ENCODE measurements at places on chromosomes 16 and 17.

DNA sequence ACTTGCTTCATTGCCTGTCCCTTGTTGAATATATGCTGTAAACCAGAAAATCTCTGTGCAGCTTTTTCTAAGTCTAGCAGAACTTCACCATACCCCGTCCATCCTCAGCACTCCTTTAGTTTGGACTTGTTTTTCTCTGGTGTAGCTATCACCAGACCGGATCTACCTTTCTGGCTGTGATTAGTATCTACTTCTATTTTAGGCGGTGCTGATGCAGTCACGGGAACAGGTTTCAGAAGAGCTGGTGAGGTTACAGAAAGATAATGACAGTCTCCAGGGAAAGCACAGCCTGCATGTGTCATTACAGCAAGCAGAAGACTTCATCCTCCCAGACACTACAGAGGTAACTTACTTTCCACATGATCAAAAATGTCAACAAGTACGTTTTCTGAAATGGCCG lies 46.4 kb downstream of the NUP88 start:
- DNase-seq, result no peak

DNA sequence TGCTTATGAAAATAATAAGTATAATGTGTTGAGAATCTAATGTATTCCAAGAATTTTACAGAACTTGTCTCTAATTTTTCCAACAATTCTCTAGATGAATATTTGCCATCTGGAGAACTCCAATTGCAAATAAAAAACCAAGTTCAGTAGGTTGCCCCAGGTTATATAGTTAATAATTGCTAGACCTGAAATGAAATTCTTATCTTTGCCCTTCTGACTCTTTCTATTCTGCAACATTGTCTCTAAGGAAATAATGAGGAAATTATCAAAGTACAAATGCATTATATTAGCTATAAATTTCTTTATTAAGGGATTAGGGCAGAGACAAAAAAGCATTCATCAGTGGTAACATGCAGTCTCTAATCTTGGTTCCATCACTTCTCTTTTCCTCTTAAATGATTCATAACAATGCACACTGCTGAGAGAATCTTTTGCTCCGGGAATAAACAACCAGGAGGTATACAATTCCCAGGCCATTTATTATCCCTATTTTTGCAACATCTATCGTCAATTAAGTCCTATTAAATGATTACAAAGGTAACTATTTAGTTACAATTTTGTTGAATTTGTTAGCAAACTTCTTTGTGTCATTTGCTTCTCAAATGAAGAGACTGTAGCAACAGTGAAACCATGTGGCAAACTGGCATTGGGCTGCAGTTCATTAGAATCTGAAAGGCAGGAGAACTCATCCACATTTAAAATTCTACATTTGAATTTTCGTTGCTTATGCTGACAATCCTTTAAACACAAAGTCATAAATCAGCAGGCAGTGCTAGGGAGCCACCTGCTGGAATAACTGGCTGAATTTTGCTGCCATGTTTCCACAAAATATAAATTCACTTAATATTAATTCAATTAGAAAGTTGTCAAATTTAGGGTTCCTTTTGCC lies 349.6 kb downstream of the KIF2B start:
- peak; percentile 21 for DNase-seq

- no peak for DNase-seq
Observed at GRCh38 chr16:65384441-65384840, 262.6 kb upstream of the CDH11 start.

DNA sequence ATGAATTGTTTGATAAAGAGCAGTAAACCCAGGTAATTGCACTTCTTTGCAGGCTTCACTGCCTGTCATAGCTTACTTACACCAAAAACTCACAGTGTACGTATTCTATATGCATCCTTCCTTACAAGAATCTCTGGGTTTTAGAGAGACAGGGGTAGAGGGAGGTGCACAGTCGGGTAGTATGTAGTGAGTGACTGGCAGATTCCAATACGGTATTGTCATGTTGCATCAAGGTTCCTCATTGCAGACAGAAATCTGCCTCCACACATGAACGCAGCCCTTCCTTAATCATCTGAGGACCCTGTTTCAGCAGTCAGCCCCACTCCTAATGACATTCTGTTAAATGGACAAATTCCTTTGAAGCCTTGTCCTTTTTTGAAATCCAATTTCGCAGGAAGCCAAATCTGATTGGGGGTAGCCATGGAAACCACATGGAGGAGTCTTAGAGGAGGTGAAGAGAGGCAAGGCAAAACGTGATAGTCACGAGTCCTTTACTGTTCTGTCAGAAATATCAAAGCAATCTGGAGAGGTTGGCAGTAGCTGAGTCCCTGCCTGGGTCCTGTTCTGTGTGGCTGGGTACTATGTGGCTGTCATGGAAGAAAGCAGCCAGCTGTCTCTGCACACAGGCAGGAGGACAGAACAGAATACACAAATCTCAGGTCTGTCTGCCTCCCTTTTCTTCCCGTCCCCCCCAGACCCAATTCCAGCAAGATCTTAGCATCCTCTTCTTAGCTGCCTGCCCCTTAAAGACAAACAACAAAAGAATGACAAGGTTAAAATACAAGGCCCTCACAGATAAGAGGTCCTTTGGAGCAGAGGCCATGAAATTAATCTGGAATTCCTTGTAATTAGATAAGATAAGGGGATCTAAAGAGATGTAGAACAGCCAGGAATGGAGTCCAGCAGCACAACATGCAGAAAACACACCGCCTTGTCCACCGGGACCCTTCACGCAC lies 3.1 kb upstream of the SKAP1 start:
- no peak for DNase-seq

DNA sequence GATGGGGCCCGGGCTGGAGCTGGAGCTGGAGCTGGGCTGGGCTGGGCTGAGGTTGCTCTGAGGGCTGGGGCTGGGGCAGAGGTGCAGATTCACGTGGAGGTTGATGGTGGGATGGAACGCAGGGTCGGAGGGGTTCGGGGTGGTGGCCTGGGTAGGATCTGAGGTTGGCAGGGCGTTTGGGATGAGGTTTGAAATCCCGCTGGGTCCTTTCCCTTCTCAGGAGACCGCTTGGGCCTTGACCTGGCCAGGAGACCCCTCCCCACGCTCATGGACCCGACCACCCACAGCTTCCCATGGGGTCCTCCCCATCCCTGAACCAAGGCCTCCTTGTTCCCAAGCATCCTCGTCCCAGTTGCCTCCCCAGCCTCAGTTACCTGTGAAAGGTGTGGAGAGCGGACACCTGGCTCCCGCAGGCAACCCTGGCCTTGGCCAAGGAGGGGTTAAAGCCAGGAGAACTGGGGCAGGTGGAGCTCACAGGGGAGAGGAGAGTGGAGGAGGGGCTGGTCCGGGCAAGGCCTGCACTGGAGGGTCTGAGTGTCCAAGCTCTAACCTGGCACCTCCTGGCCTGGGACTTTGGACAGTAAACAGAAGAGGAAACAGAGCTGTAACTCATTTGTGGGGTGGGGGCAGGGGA lies at the start of gene ASGR2:
TSS of gene ASGR2 (minus strand) at position 582 of the 634 bp plus-strand sequence. CDS start 582 bp downstream, outside the sequence.
- no peak for DNase-seq

GRCh38 chr16:21646721-21647561 lies 5.5 kb downstream of the IGSF6 start:
- peak; percentile 36 for DNase-seq

DNA sequence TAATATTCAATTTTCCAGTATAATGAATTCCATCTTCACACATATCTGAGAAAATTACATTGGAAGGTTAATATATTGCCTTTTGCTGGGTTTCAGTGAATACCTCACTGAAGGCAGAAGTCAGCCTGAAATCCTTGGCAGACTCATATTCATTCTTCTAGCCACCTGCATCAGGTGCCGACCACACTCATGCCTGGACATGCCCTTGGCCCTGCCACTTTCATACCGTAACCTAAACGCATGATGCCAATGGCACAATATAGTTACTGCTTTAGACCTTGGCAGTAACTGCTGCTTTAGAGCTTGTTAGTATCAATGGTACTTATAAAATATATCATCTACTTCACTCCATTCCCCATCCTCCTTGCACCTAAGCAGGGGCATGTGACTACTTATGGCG lies 817.6 kb upstream of the CDH8 start:
- no peak for DNase-seq

GRCh38 chr16:74837056-74837455 lies 62.4 kb upstream of the FA2H start:
- no peak for DNase-seq

- DNase-seq, result no peak
Observed at GRCh38 chr16:55329791-55330428, 5.9 kb downstream of the IRX6 start.

DNA sequence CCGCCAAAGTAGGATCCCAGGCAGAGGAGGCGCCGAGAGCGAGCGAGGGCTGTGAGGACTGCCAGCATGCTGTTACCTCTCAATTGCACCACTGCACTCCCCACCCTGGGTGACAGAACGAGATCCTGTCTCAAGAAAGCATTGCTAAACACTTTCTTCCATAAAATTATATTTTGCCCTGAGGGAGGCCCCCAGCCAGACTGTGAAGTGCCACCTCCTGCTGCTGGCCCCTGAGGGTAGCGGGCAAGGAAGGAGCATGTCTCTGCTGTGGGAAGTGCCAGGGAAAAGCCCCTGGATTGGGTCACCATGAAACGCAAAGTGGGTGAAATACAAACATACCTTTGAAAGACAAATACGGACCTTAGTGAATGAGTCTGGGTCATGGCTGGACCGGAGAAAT lies 78.0 kb upstream of the AMZ2 start:
- DNase-seq, result no peak

- DNase-seq, result no peak
Observed at GRCh38 chr16:82767808-82768207, 141.0 kb downstream of the CDH13 start.

GRCh38 chr16:628321-629061 lies 2.3 kb upstream of the WFIKKN1 start:
- DNase-seq, result no peak

GRCh38 chr16:15639061-15639568 lies 3.8 kb downstream of the MARF1 start:
- no peak for DNase-seq

GRCh38 chr17:16222406-16222805 lies 5.4 kb downstream of the PIGL start:
- no peak for DNase-seq

- DNase-seq, result peak; percentile 64
Observed at GRCh38 chr16:85437166-85438052, 175.7 kb upstream of the GSE1 start.

GRCh38 chr17:34619687-34620217 lies 40.4 kb downstream of the TMEM132E start:
- no peak for DNase-seq
